ENCODE measurements at places on chromosomes 2 and 18.

DNA sequence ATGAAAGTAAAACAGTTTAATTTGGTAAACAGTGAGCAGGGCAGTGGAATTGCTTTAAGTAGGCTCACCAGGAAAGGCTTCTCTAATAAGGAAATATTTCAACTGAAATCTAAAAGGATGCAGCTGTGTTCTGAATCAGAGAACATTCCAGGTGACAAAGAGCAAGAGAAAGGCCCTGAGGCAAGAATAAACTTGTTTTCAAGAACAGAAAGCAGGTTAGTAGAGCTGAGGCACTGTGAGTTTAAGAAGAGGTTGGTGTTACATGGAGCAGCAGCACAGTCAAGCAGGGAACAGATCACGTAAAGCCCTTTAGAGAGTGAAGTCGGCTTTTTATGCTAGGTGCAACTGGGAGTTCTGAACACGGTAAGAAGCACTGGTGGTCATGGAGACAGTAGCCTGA lies 57.0 kb upstream of the SCN1A start:
- no peak for DNase-seq

DNA sequence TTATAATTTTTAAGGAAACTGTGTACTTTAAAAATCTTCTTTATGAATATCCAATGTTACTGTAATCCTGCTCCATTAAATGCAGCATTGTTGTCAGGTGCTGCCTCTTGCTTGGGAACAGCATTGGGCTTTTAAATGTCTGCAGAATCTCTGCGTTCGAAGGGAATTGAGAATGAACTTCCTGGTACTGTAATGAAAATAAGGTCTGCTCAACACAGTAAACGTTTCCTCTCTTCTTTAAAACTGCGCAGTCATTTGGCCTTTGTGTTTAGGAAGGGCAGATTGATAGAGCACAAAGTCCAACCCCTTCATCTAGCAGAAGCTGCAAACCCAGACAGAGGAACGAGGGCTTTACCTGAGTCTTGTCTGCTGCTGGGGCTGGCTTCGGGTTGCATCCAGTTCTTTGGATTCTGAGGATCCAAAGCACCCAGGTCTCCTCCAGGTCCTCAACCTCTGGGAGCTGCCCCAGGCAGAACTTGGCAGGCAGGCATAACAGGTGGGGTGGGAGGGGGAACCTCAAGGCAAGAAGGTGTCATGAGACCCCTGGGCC lies 104.5 kb downstream of the UGGT1 start:
- DNase-seq = no peak

DNA sequence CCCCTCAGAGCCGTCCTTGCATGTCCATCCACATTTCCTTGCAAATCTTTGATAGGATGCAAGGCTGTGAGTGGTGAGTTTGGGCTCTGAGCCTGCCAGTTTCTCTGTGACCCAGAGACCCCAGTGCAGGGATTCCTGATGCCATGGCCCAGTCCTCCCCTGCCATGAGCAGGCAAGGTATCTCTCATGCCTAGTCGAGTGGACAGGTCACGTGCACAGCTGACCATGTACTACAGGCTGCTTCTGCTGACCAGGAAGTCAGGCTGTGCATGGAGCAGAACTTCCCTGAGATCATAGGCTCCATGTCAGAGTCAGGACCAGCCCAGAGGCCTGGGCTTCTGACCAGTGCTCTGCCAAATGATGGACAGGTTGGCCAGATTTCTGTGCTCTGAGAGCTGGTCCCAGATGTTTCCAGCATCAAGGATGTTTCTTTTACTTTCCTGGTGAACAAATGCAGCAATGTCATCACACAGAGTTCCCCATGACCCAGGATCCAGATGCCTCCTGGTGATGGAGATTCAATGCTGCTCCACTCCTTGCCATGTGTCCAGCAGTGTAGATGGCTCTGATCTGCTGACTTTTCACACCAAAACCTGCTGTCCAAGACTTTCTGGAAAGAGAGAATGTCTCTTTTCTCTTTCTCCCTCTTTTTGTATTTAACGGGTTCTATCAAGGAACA lies 321.6 kb upstream of the HS6ST1 start:
- no peak for DNase-seq

GRCh38 chr2:236665101-236665500 lies 95.5 kb downstream of the ACKR3 start:
- no peak for DNase-seq

DNA sequence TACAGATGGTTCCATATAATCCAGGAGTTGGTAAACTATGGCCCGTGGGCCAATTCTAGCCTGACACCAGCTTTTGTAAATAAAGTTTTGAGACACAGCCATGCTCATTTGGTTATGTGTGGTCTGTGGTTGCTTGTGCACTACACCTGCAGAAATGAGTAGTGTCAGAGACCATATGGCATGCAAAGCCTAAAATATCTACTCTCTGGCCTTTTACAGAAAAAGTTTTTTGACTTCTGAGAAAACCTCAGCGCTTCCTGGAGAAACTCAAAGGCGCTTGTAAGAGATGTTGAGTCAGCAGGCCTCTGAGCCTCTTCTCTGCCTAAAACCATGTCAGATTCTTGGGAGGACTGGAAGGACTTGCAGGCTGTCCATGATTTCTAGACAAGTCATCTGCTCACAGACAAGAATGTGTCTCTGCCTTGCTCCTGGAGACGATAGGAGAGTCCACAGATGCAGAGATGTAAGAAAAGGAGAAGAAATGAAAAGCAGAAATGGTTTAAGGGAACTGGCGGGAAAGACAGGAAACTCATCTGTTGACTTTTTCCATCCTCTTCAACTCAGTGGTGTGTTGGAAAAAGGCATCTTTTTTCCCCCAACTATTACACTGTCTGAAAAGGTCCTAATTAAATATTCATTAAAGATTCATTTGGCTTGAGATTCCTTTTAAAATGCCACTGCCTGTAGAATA lies 5.2 kb downstream of the TTC39C start:
- DNase-seq = peak; percentile 79

DNA sequence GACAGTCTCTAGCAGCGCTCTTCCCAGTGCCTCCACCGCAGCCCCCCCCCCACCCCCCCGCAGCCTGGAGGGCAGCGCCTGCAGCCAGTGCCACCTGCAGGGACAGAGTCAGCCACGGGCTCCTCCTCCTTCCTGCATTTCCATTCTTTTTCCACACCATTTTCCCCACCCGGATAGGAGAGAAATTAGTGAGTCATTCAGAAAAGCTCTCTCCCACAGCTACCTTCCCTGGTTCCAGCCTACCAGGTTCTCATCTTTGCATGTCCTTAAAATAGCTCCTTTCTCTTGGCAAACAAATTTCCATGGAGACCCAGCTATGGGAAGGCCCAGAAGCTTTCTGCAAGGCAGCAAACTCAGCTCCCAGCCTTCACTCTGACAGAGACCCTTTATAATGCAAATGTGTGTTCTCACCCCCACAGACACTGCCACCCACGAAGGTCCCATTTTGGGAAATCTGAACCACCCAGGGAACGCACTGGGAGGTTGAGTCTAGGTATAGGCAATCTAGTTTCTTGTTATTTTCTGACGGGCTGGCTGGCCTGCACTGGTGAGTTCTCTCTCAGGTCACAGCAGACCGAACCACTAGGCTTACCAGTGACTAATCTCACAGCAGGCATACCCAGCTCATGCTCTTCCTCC lies 41.8 kb upstream of the ATG16L1 start:
- DNase-seq = no peak

DNA sequence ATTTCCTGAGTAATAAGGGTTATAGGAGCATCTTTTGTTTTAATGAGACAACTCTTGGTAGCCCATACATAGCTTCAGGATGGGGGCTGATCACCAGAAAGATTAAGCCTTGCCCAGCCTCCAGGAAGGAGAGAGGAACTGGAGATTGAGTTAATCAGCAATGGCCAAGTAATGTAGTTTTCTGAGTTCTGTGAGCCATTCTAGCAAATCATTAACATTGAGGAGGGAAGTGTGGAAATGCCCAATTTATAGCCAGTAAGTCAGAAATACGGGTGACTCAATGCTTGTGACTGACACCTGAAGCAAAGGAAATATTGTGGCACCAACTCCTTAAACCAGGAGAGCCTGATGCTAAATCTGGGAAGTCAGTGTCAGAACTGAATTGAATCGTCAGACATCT lies 205.1 kb upstream of the SRD5A2 start:
- DNase-seq = no peak

GRCh38 chr2:5698134-5698533 lies 6.0 kb downstream of the SOX11 start:
- no peak for DNase-seq

- DNase-seq = no peak
Measured at GRCh38 chr2:9811679-9812511, 31.4 kb upstream of the TAF1B start.

DNA sequence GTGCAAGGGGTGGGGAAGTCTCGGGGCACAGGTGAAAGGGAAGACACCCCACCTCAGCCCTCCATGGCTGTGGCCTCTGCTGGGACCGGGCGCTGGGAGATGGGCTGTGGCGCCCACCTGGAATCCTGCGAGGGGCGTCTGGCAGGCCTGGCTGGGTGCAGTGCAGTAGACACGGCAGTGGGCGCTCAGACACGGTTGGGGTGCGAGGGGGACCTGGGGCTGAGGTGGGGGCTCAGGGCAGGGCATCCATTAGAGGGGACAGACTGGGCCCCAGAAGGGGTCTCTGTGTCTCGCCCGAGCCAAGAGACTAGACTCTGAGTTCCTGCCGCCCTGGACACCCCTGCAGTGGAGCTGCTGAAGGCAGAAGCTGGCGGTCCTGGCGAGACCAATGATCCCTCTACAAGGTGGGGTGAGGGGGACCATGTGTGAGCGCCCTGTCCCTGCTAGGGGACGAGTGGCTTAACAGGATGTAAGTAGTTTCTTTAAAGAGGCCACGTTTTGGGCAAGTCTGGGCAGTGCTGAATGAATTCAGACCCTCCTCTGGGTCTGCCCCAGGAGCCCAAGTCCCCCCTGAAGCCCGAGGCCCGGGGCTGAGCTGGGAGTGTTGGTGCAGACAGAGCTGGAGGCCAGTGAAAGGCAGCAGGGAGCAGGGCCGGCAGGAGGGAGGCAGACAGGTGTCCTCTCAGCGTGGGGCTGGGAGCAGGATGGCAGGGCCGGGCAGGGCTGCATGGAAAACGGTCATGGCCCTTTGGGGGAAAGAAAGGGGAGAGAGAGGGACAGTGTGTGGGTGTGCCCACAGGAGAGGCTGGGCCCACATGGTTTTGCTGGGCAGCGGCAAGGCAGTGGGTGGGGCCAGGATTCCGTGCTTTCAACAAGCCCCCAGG lies 57.2 kb downstream of the HS6ST1 start:
- no peak for DNase-seq
